ENCODE measurements at places on chromosomes 5 and 9.

DNA sequence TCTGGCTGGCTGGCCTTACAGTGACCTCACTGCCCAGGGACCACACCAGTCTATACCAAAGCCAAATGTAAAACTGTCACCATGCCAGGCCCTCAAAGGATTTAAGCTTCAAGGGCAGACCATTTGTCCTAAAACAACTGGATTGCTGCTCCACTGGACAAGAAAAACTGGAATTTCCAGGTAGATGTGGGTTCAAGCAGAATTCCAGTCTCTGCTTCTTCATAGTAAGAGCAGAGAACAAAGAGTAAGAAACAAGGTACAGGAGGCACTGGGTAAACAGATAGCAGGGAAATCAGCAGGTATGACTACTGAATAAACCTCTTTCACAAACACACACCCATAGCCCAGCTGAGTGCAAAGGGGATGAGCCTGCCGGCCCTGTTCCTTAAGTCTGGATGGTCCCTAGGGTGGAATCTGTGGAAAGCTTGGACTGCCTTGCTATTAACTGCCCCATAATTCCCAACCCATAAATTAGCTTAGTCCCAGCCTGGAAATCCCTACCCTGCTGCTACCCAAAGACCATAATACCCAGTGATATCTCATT is 5.5 kb downstream of the B4GALT1 start:
- no peak for DNase-seq

DNA sequence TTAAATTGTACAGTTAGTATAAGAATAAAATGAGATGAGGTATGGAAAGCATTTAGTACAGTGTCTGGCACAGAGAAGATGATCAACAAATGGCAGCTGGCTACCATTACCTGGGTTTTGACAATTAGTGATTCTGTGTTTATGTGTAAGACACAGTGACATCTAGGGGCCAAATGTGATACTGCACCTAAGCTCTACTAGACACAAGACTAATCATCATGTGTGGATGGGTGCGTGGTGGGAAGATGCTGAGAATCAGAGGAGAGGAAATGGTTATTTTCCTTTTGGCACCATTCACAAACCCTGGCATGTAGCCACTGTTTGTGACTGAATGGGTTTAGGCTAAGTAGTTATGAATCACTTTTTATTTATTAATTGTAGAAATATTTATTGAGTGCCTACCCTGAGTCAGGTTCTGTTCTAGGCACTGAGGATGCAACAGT is 109.8 kb upstream of the TBC1D2 start:
- no peak for DNase-seq

DNA sequence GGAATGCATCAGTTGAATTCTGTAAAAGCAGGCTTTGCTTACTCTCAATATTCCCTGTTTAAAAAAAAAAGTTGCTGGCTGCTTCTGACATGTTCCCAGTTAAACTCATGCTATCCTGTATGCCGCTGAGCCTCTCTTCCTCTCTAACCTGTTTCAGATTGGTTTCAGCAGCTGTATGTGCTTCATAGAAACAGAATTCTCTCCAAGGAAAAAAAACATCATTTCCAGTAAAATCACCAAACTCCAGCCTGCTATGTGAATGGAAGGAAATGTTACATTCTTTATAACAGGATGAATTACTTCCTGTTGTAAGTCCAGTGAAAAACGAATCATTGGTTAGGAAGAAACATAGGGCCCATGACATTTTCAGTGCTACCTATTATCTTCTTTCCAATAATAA is 25.7 kb upstream of the KCNV2 start:
- DNase-seq: no peak

- no peak for DNase-seq
These were observed 556.8 kb downstream of the RAB3C start for GRCh38 chr5:59139695-59140094.

DNA sequence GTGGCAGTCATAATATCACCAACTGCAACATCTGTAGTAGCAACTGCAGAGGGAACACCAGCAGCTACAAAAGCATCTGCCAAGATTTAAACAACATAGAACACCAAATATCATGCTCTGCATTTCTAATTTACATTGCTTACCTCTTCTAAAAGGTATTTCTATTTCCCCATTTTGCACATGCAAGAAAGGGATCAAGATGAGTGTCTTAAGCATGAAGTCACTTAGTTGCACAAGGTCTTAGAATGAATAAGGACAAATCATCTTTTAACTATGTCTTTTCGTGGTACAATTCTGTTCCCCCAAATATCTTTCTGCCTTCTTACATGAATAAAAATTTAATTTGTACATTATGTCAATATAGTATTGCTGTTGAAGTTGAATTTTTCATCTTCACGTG is 1746.4 kb downstream of the EFNA5 start:
- no peak for DNase-seq

DNA sequence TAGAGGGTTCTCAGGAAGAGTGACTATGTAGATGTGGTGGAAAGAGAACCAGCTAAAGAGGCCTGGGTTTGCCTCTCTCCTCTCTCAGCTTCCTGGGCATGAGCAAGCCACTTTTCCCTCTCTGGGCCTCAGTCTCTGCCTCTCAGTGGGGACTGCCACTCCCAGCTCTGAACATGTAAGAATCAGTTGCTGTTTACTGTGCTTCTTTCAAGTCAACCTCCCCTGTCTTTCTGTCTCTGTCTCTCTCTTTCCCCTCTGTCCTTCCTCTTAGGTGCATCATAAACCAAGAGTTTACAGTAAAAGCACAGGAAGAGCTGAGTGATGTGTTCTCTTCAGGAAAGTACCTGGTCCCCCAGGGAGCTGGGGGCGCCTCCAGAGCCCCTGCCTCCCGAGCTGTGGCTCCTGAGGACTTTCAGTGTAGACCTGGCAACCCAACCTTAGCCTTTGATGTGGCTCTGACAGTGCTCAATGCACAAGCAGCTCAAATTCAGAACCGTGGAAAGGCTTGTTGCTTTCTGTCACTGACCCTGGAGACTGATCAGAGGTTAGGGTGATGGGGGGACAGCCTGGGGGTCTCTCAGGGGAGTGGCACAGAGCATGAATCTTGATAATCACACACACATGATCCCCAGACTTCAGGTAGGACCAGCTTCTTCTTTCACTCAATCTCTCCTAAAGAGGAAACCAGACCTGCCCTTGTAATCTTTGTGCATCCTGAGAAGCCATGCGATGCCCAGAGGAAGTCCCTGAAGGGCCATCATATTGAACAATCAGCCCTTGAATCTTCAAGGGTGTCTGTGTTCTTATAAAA is 59.4 kb upstream of the TNFSF8 start:
- DNase-seq: no peak

GRCh38 chr5:28543473-28544098 is 1505.2 kb upstream of the CDH9 start:
- no peak for DNase-seq

- DNase-seq: no peak
These were observed 40.7 kb upstream of the ADAMTS2 start for GRCh38 chr5:179385914-179386313.

DNA sequence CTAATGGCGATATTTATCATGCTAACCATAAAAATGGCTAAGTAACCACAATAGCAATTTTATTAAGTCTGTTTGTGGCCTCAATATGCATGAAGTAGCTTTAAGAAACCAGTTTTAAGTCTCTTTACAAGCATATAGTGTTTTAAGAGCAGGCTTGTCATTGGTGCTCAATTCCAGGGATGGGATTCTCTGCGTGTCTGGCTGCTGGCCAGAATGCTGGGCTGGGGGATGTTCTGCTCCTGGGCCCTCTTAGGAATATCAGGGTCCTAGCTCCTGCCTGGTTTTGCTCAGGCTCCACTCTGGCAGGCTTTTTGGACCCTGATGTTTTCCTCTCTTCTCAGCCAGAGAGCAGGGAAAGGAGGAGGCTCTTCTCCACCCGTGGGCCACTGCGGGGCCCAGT is 127.2 kb downstream of the PDE8B start:
- no peak for DNase-seq
